ENCODE measurements at places on chromosomes 6 and 20.

DNA sequence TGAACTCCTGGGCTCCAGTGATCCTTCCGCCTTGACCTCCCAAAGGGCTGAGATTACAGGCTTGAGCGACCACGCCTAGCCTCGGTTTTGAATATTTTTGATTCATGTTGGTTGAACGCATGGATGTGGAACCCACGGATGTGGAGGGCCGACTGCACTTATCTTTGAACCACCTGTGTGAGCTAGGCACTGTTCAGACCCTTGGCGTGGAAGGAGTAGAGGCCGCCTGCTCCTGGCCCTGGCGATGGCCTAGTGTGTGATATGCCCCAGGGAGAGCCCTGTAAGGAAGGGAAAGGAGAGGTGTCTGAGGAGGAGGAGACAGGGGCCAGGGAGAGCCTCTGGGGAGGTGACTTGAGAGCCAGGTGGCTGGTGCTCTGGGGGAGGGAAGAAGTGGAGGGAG is 64.3 kb downstream of the BCAS4 start:
- DNase-seq, result no peak

DNA sequence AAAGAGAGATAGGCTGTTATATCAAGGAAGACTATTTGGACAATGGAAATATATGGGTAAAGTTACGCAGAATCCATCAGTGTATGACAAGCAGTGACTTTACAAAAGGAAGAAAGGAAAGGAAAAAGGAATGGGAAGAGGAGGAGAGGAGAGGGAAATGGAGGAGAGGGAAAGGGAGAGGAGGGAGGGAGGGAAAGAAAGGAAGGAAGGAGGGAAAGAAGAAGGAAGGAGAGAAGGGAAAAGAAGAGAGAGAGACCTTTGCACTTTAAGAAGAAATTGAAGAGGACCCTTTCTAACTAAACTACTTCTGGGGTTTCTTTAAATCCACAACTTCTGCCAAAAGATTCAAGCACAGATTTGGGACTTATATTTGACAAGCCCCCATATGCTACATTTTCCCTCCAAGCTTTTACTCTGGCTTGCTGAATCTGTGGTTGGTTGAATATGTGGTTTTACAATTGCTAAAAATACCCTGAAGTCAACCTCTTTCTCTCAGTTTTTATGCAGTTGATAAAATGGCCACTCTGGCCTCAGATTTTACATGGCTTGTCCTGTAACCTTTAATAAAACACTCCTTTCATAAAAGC is 120.8 kb upstream of the RAB32 start:
- no peak for DNase-seq

GRCh38 chr6:56101141-56101553 is 146.2 kb downstream of the COL21A1 start:
- DNase-seq, result no peak

DNA sequence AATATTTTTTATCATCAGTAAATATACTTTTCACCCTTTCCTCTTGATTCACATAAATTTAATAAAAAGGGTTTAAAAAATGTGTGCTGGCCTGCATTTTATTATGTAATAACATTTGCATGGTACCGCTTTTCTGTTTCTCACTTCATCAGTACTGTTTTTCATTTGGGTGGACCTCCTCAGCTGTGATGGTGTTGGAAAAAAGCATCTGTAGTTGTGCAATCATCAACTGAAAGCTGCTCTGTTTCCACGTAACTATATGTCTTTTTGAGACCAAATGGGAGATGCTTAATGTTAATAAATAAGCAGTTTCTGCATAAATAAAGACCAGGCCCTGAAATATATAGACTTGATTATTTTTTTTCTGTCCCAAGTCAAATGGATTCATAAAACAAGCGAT is 31.6 kb upstream of the CENPW start:
- no peak for DNase-seq

- DNase-seq, result no peak
These were observed 69.6 kb upstream of the ZNF184 start for GRCh38 chr6:27542485-27542884.

GRCh38 chr6:135932651-135933050 is 81.2 kb downstream of the PDE7B start:
- DNase-seq, result no peak

- DNase-seq, result no peak
These were observed 20.9 kb downstream of the SPDEF start for GRCh38 chr6:34535199-34535598.

GRCh38 chr6:105212587-105212986 is 32.8 kb upstream of the POPDC3 start:
- no peak for DNase-seq

GRCh38 chr20:32034581-32035425 is 17.2 kb upstream of the HCK start:
- no peak for DNase-seq

GRCh38 chr6:146850238-146850896 is 251.6 kb downstream of the ADGB start:
- DNase-seq, result peak; percentile 38

GRCh38 chr6:6699741-6700367 is 111.3 kb downstream of the LY86 start:
- no peak for DNase-seq

Data from activated T-cell treated with anti-CD3 and anti-CD28 coated beads for 48 hours (primary cell).